Placental epithelial cell (primary cell): ENCODE measurements at places on chromosomes 3 and 15. TPM values are rescaled to one million over a fixed set of nuclear protein-coding genes. Genes with fewer than 3 reads are reported as not detected.

Gene HIGD2B
- 0.39 TPM in 1 of 2 replicates, not detected in the other for total RNA-seq

Gene LRRC34
- 2.4 and 3.1 TPM in 2 replicates for total RNA-seq

Gene LRRIQ4
- total RNA-seq, result under 0.01 TPM in 1 of 2 replicates, not detected in the other

Gene ADAMTSL3
- total RNA-seq, result not detected in 2 replicates

Gene MAGEL2
- 0.11 and 0.39 TPM in 2 replicates for total RNA-seq

Gene ZNF774
- 1.6 and 1.7 TPM in 2 replicates for total RNA-seq
